Stimulated activated CD8-positive, alpha-beta memory T cell treated with anti-CD3 and anti-CD28 coated beads, Interleukin-15, amount 100 ng/mL, for 24 hours (primary cell): ENCODE measurements at places on chromosomes 2 and 18.

GRCh38 chr2:649426-650342, 27.5 kb downstream of the TMEM18 start:
- no peak for DNase-seq

GRCh38 chr2:96154506-96155380, 9.5 kb upstream of the DUSP2 start:
- no peak for DNase-seq

GRCh38 chr18:62080172-62080900, 106.5 kb downstream of the PIGN start:
- DNase-seq, result no peak

DNA sequence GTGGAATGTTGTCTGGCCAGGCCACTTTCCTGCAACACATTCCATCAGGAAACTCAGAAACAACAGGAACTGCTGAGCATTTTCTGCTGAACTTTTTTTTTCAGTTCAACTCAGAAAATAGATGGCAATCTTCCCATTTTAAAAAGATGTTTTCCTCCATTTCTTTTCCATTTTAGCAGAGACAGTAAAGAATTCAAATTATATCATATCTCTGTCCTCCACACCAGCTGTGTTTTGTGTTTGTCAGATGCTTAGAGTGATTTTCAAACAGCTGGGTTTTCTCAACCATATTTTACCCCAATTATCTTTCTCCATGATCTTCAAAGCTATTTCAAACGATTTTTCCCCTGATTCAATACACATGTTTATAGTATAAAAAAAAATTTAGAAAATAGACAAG, 713.4 kb downstream of the LRRTM4 start:
- no peak for DNase-seq

DNA sequence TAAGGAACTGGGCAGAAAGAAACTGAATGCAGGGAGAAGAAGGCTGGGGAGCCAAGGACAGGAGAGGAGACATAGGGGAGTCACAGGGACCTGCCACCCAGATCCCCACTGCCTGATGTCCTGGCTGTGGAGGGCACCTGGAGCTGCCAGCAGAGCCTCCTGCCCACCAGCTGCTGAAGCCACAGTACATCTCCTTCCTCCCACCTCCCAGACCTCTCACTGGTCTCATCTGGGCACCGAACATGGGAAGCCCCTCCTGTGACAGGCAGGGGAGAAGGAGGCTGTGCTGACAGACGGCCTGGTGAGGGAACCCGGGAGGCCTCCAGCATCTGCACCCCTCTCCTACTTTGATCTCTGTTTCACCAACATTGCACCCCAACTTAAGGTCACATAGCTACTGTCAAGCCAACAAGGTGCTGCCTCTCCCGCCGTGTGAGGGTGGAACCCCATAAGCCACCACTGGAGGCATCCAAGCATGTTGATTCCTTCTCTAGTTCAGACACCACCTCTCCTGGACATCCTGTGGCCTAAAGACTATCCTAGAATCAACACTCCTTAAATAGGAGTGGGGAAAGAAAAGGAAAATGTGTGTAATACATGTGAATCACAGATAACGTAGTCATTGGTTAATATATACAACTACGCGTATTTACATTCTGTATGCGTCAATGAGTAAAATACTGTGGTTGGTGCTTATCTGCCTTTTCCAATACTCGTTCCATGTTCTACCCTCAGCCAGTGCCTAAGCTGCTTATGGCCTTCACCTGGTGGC, 3.5 kb upstream of the RNPEPL1 start:
- no peak for DNase-seq

DNA sequence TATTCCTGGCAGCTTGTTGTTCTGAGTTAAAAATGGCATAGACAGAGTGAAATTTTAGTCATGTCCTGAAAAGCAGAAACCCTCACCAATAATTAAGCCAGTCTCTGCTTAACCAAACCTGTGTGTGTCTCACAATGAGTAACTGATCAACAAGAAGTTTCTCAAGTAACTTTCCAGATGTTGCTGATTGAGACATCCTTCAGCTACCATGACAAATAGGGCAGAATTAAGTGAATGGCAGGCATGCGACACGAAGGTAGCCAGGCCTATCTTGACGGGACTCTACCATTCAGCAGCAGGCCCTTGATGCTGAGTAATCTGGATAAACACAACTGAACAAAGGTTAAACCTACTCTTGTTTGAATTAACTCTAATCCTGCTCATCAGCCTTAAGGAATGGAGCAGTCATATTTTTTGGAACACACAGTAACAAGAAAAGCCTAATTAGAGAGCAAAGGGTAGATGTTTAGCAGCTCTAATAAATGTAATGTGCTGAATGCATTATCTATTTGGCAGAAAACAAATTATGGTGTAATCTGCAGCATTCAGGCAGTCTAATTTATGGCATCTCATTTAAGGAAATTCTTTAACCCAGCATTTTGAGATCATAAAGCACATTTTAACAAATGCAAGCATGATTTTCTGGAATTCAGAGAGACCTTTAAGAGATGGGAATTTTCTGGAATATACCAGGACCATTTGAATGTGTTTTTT, 159.5 kb upstream of the EPHA4 start:
- DNase-seq, result no peak

DNA sequence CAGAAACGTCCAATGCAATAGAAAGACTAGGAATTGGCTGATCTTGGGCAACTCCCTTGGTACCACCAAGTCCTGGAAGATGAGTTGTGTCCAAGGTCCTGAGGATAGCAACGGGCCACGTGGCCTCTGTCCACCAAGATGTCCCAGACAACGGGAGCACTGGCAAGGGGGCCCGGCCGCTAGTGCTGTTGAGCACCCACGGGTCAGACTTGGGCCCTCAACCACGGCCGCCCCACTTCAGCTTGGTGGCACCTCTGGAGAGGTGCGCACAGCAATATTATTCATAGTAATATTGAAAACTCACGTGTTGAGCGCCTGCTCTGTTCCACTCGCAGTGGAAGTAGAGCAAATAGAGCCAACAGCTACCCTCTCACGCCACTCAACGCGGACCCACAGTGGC, 19.0 kb downstream of the PASK start:
- no peak for DNase-seq

- DNase-seq, result no peak
Observed at GRCh38 chr2:20590704-20591515, 60.0 kb downstream of the HS1BP3 start.

DNA sequence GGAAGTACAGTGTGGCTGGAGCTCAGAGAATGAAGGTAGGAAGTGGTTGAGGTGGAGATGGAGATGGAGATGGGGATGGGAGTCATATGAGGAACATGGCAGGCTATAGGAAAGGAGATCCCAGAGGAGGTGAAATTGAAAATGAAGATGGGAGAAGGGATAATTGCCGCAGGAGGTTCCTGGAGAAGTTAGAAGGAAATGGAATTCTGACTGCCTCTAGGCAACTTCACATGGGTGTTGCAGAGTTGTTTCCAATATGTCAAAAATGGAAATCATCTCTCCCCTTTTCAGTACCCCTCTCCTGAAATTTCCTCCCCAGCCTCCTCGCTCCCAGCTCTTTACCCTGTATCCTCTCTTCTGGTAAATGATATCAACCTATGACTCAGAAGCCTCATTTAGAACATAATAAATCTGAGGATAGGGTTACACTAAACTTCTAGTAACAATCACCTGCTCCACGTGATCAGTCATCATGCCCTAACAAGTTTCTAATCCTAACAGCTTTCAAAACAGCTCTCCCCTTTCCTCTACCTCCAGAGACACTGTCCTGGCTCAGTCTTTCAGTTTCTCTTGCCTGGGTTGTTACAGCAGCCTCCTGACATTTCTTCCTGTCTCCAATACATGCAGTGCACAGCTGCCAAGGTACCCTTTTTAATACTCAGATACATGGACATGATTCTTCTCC, 201.9 kb upstream of the RBMS1 start:
- DNase-seq, result no peak

DNA sequence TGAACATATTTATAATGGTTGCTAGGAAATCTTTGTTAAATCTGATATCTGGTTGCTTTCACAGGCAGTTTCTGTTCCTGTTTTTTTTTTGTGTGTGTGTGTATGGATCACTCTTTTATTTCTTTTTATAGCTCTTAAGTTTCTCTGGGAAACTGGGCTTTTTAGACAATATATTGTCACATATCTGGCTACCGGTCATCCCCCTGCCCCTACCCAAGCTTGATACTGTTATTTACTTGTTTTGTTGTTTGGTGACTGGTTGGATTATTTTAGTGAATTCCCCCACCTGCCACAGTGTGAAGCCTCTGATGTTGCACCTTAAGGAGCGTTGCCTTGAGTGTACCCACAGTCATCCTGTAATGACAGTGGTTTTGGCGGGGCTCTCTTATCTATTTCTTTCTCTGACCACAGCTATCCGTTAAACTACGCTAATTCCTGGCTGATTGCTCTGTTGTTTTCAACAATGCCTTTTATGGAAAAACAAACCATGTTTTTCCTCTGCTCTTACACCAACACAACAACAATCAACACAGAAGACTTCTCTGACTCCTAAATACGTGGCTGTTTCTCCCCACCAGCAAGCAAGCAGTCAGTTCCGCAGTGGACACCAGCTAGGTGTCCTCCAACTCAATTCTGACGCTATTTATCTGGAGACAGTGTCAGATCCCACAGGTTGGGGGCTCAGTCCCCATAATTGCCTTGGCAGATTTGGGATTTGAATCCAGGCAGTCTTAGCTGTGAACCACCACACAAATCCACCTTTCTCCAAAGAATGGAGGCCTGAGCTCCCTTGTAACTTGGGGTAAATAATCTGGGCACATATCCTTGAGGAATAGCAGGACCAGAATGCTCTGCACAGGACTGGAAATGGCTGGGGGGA, 10.9 kb downstream of the GNLY start:
- no peak for DNase-seq

DNA sequence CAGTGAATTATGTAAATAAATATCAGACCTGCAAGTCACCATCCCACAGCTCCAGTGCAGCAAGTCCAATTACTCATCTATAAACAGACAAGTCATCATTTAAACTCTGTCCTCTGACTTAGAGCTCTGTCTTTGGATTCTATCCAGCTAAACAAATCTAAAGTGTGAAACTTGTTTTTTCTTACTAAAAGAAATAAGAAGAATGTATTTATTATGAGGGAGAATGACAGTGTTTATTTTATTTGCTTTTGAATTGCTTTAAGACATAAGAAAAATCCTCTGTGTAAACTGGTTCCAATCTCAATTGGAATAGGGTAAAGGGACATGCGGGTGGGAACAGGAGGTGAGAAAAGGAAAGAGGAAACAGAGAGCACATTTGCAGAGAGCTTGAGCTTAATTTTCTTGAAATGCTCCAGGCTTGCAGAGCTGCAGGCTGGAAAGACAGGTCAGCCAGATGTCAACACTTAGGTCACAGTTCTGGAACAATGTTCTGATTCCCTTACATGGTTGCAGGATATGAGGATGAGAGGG, 355.8 kb downstream of the MEIS1 start:
- no peak for DNase-seq

DNA sequence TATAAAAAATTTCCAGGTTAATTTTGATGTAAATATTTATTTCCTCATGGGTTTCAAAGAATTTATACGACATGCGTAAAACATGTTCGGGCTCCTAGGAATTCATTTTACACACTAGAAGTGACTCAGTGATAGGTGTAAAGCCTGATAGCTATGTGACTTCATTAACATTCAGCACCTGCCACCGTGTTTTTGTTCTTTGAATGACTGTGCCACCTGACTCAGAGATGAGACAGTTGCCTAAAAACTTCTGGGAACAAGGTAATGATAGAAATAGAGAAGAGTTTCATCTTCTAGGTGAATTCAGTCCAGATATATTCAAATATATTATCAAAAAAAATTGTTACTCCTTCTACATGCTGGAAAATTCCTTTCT, 10.0 kb downstream of the IL1R2 start:
- DNase-seq, result no peak

- DNase-seq, result no peak
Observed at GRCh38 chr2:160538115-160538514, 44.5 kb upstream of the RBMS1 start.

- no peak for DNase-seq
Observed at GRCh38 chr2:233976690-233977294, 59.6 kb downstream of the TRPM8 start.

DNA sequence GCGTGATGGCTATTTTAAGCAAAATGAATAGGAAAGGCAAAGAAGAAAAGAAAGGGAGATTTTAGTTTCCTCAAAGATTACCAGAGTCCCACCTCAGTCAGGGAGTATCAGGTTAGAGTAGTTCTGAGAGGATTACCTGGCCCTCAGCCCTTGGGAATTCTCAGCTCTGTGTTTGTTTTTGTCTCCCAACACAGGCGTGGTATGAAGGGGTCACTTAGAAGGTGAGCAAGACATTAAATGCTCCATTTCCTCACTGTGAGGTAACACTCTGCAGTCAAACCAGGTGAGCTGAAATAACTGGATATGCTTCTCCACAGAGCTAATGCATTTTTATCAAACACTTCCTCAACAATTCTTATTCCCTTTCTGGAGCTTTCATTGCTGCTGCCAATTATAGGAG, 232.2 kb downstream of the IKZF2 start:
- no peak for DNase-seq

DNA sequence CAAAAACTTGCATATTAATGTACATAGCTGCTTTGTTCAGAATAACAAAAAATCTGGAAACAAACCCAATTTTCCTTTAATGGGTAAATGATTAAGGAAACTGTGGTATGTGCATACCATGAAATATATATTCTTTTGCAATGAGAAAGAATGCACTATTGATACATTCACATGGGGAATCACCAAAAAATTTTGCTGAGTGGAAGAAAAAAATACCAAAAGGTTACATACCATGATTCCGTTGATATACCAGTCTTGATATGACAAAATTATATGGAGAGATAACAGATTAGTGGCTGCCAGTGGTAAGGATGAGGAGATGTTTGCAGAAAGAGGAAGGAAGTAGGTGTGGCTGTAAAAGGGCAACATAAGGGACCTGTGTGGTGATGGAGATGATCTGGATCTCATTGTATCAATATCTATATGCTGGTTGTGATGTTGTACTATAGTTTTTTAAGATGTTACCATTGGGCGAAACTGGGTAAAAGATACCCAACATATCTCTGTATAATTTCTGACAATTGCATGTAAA, 54.6 kb upstream of the BCL2L11 start:
- DNase-seq, result no peak

- no peak for DNase-seq
Observed at GRCh38 chr2:152132306-152132705, 33.5 kb upstream of the CACNB4 start.

DNA sequence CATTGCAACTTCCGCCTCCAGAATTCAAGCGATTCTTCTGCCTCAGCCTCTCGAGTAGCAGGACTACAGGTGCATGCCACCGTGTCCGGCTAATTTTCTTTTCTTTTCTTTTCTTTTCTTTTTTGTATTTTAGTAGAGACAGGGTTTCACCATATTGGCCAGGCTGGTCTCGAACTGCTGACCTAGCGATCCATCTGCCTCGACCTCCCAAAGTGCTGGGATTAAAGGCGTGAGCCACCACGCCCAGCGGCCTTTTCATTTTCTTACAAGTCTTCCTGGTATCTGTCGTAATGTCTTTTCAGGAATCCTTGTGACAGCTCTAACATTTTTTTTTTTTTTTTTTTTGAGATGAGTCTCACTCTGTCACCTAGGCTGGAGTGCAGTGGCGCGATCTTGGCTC, 66.4 kb upstream of the EDAR start:
- no peak for DNase-seq

DNA sequence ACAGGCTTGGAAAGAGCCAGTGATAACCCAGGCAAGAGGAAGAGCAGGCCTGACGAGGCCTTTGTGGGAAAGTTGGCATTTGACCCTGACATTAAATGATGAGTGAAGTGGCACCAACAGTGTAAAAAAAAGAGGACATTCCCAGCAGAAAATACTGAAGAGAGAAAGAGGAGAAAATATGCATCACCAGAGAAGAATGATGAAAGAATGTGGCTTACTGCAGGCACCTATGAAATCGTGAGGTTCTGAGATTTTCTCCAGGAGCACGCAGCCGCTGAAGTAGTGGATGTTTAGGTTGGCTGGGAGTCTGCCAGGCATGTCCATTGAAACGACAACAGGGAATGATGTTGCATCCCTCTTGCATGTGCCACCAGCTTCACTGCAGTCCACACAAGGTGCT, 13.8 kb downstream of the EHD3 start:
- no peak for DNase-seq
